Activated CD4-positive, alpha-beta T cell treated with anti-CD3 and anti-CD28 coated beads, Interleukin-2, amount 10 ng/mL, durations not matched to agents 7 days and 5 days (primary cell): ENCODE measurements at places on chromosomes 6 and 20. TPM values are rescaled to one million over a fixed set of nuclear protein-coding genes. Genes with fewer than 3 reads are reported as not detected.

MOG gene
- total RNA-seq: not detected

CRIP3 gene
- 0.67 TPM for total RNA-seq

RHAG gene
- total RNA-seq: not detected

MACROD2 gene
- total RNA-seq: not detected

IMPG1 gene
- total RNA-seq: not detected

TRIM38 gene
- total RNA-seq: 27.6 TPM

DNA sequence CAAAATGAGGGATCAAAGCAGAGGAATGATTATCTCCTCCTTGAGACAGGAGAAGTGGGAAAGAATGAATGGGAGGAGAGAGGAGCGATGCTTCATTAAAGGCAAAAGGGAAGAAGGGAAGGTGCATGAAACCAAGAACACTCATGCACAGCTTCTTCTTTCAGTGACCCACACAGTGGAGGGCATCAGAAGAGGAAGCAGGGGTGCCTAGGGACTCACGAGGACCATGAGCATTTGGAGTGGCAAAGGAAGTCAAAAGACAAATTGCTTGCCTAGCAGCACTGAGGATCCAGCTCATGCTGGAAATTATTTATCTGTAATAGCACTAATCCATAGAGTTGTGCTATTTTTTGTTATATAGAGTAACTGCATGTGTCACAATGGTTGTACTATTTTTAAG is 66.1 kb downstream of the SMLR1 start:
- no peak for DNase-seq

- DNase-seq: peak; percentile 71
These were observed 143.8 kb downstream of the LPA start for GRCh38 chr6:160520043-160520904.

GRCh38 chr6:157224951-157225574 is 98.3 kb downstream of the TMEM242 start:
- no peak for DNase-seq

DNA sequence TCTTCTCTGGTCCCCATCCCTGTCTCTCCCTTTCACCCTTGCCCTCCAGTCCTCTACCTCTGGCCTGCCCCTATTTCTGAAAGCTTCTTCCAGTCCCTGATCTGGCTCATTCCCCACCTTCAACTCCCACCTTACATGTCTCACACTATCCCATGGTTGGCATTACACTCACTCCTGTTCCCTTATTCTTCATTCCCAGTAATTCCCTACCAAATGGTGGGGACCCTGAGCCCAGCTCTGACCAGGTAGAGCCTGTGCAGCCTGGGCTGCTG is 6.4 kb downstream of the TP53INP2 start:
- DNase-seq: no peak

DNA sequence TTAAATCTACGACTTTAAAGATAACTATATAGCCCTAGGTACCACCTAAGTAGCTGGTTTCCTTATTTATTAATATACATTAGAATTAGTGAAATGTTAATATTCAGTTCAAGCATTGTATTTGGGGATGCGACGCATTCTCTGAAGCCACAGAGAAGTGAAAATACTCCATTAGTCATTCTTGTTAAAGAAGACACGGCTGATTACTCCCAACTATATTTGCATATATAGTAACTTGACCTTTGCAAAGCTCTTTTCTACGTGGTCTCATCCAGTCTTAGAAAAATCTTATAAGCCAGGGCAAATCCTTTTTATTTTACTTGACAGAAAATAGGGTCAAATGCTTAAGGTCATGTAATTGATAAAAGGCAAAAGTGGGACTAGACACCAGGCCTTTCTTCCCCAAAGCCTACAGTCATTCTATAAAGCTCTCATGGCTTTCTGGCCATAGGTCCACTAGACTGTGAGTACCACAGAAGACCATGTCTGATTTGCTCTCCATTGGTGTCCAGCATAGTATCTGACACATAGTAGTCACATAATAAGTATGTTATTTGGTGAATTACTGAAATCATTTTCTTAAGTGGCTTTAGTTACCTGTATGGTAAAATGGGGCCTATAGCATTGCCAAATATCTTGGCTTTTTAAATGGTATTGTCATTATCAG is 11.3 kb downstream of the ZHX3 start:
- DNase-seq: no peak

DNA sequence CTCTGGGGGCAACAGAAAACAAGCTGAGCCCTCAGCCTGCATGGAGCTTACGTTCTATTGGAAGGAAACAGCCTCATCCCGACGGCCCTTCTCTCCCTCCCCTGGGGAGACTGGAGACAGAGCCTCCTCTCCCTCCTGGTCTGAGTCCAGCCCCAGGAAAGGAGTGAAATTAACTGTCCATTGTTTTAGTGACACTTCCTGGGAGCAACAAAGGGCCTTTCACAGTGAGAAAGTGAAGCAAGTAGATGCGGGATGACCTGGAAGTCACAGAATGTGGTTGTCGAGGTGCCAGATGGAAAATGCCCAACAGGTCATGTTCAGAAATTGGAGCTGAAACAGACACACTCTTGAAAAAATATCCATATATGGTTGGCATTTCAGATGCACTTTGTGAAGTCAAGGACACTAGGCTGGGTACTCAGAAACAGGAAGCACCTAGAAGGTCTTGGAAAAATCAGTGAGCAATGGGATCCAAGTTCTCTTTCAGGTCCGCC is 77.8 kb downstream of the TFAP2C start:
- DNase-seq: no peak

DNA sequence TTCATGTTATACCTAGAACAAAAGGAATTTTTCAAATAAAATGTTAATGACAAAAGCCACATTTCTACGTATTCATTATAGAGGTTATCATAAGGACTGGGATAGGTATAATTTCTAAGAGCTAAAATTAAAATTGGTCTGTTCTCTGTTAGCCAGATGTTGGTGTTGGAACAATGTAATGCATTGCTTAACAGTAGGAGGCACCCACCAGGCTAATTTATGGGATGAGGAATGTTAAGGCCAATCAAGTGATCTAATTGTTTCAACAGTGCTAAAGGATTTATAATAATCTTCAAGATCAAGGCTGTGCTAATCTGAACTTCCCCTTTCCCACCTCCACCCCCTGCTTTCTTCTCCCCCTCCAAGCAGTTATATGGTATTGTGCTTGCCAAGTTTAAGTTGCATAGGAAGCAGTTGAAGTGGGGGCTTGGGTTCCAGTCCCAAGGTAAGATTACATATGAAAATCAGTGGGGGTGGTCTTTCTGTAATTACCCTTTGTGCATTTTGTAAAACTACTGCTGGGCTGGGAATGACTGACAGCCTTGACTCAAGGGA is 89.2 kb upstream of the BACH2 start:
- DNase-seq: no peak

DNA sequence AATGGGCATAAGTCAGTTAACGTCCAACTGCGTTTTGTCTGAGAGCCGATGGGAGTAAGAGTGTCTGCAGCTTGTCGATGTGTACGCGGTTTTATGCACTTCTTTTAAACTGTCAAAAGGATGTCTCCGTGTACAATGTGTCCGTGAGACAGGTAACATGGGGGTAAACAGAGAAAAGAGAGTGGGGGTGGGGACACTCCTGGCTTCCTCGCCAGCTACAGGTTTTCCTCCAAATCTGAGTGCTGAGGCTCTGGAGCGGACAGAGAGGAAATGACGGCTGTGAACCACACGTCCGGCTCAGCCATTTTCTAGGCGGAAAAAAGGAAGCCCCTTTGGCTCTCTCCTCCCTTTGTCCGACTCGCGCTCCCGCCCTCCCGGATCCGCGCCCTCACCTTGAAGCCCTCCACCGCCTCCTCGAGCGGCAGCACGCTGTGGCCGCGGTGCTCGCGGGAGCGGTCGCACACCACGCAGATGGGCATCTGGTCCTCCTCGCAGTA is 916 bp downstream of the TRIM27 start:
- peak; percentile 55 for DNase-seq

- no peak for DNase-seq
These were observed 2.3 kb upstream of the PHACTR2 start for GRCh38 chr6:143675382-143675900.

- DNase-seq: no peak
These were observed 102.9 kb downstream of the FAXC start for GRCh38 chr6:99246602-99247001.

- DNase-seq: peak; percentile 32
These were observed 13.3 kb downstream of the NFATC2 start for GRCh38 chr20:51529081-51529681.

DNA sequence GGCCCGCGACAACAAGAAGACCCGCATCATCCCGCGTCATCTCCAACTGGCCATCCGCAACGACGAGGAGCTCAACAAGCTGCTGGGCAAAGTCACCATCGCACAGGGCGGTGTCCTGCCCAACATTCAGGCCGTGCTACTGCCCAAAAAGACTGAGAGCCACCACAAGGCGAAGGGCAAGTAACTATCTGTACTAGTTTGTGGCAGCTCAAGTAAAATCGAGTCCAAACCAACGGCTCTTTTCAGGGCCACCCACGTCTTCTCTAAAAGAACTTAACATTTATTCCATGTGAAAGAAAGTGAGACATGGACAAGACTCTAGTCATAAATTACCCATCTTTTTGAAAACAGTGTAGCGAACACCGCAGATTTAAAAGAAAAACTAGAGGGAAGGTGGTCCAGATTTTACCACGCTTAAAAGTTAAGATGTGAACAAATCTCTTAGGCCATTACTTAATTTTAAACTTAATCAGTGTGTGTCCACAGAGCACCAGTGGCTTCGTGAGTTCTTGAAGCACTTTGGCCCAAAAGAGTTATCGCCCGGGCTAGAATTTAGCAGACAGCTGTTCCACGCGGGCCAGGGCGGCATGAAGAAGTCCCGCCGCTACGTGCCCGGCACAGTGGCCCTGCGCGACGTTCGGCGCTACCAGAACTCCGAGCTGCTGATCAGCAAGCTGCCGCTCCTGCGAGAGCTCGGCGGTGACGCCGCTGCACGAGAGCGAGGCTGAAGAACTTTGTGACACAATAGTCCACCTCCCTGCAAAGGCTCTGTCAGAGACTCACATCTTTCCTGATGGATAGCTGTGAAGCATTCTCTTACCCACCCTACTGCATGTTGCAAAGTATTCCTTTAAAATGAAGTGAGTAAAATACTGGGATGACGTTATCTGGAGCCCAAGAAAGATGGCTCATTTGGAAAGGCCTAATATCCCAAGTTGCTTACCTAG is 113.9 kb upstream of the PRSS16 start:
- DNase-seq: peak; percentile 85
